Panc1 (cell line): ENCODE measurements at places on chromosomes 12 and 14.
A peak's percentile ranks its signal among the peaks of the same experiment; 100 is the strongest.

GRCh38 chr12:6606331-6607131 is 648 bp downstream of the CHD4 start:
- no peak for DNase-seq

GRCh38 chr12:45670346-45671065 is 59.0 kb upstream of the ARID2 start:
- DNase-seq, result no peak

- DNase-seq, result no peak
Measured at GRCh38 chr12:48972213-48972951, 847 bp upstream of the WNT10B start.

DNA sequence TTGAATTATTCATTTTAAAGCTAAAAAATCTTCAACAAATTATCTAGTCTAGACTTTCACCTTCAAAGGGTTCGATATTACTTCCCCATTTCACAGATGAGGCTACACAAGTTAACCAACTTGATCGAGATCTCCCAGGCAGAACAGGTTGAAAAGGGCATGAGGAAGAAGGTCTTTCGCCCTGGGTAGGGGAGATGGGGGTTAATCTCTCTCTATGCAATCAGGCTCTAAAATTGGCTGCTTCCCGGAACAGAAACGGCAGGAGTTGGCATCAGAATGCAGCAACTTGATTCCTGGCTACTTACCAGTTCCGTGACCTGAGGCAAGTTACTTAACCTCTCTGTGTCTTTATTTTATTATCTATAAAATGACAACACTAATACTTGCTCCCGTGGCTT is 2.4 kb upstream of the CISTR start:
- no peak for DNase-seq

DNA sequence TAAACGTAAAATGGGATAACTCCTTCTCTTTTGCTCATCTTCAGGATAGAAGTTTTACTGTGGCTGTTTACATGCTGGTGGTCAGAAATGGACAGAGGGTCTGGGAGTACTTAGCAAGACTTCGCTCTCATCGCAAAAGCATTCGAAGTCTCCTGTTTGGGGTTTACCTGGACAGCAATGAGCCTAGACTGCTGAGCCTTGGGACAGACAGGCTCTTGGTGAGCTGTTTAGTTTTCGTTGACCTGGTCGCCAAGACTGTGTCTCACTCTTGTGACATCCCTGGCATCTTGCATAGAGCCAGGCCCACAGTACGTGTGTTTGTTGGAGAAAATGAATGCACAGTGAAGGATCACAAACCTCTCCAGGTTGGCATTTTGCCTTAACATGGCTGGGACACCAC is 42.1 kb downstream of the CFAP251 start:
- no peak for DNase-seq

- DNase-seq, result no peak
Measured at GRCh38 chr12:19801941-19802340, 362.6 kb downstream of the AEBP2 start.

GRCh38 chr12:1634590-1635191 is 5.7 kb downstream of the WNT5B start:
- peak; percentile 15 for DNase-seq

- no peak for DNase-seq
Measured at GRCh38 chr14:74975059-74975810, 19.8 kb upstream of the PGF start.

DNA sequence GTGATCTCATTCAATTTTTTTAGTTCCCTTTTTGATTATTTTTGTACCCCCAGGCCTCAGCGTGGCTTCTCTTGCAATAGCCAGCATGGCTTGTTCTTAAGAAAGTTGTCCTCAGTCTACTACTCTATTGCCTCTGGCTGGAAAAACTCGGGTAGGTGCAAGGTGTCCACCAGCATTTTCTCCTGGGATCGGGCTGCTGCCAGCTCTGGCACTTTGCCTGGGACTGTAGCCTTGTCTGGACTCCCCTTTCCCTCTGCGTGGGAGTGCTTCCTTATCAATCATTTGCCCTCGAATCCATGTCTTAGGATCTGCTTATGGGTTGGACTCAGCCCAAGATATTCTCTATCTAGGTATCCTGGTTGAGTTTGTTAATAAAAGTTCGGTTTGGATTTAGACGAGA is 773.4 kb downstream of the DIO2 start:
- DNase-seq, result no peak

DNA sequence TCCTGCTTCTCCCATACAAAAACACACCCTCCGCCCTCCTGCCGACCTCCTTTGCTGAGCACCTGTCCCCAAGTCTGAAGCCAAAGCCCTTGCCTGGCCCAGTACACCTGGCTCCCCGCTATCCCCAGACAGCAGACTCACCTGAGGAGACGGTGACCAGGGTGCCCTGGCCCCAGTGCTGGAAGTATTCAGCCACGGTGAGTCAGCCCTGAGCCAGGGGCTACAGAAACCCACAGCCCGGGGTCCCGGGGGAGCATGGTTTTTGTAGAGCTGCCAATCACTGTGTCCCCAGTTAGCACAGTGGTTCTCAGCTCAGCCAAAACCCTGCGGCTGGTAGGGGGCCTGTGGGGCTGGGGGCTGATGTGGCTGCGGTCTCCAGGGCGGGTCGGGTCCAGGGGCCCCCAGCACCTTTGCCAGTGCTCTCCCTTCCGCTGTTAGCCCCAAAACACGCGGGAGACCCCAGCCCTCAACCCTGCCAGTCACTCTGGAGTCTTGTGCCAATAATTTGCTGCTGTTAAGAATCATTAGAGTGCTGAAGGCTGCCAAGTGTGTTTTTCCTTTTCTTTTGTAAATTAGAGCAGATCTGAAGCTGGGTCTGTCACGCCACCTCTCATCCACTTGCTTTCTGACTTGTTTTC is 339.0 kb downstream of the TMEM121 start:
- DNase-seq, result no peak

DNA sequence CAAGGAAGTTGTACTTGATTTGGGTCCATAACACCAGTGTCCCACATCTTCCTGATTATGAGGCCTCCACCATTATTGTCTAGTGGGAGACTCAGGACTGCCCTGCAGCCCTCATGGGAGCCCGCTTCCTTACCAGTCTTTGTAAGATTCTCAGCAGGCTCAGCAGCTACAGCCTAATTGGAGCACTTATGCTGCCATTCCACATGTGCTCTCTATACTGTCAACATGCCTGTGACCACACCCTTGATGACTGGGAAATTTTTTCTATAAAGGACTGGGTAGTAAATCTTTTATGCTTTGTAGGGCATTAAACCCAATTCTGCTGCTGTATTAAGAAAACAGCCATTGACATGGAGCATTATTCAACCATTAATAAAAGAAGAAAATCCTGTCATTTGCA is 145.5 kb upstream of the IGF1 start:
- DNase-seq, result no peak

DNA sequence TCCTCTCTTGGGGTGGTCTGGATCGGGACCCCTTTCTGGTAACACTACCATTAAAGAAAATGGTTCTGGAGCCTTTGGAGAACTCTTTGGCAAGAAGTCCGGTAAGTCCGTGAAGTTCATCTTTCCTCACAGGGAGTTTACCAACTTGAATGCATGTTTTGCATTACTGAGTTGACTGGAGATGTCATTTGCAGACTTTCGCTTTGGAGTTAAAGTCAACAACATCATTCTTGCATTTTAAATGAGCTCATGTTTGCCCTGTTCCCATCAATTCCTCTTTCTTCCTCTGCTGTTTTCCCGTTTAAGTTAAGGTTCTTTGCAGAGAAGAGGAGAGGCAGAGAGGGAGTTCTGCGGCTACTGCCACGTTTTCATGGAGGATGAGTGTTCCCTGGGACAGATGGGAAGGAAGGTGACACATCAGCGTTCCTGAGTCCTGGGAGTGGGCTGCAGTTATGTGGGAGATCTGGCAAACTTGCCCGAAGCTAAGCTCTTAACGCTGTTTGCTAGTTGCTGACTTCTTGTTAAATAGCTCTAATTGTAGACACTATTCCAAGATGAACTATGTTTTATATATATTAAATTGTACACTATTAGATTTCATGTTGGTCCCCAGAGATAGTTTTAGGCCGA is 18.8 kb upstream of the PRICKLE1 start:
- no peak for DNase-seq

GRCh38 chr14:84465880-84466279 is 1064.1 kb upstream of the FLRT2 start:
- no peak for DNase-seq

DNA sequence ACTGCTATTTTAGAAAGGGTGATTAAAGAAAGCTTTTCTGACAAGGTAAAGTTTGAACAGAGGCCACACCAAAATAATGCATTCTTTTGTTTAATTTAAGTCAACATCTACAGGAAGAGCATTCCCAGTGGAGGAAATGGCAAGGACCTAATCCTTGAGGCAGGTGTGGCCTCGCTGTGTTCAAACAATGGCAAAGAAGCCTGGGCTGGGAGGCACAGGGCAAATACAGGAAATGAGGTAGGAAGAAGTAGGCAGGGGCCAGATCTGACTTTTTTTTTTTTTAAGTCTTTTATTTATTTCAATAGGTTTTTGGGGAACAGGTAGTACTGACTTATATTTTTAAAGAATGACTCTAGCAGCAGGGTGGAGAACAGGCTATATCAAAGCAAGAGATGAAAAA is 53.5 kb downstream of the ARMH4 start:
- DNase-seq, result no peak

GRCh38 chr12:57456145-57456700 is 1.1 kb downstream of the INHBE start:
- DNase-seq, result no peak

GRCh38 chr12:8154526-8154925 is 2.3 kb upstream of the ZNF705A start:
- DNase-seq, result no peak

DNA sequence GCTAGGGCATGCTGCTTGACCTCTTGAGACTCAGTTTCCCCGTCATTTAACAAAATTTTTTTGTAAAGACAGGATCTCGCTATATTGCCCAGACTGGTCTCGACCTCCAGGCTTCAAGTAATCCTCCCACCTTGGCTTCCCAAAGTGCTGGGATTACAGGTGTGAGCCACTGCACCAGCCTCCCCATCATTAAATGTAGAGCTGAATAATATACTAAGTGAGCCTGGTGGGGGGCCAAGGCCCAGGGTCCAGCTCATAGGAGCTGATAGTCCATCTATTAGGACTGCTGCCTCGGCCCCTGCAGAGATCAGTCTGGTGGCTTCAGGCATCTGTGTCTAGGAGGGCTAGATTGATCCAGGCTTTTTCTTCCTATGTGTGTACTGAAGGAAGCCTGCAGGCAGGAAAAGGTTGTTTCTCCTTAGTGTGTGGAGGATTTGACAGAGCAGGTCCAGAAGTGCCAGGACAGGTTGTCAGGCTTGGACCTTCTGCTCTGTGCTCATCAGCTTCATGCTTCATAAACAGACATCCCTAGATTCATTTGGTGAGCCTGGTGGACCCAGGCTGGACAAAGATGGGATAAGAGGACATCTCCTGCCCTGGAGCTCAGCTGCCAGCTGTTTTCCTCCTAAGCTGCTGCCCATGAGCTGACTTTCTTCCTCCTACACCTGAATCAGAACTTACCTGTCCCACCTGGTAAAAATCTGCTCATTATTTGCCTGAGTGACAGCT is 135.4 kb downstream of the ZFP36L1 start:
- no peak for DNase-seq

- no peak for DNase-seq
Measured at GRCh38 chr12:97921979-97922722, 459.5 kb downstream of the RMST start.

GRCh38 chr12:3173008-3173553 is 95.9 kb downstream of the TSPAN9 start:
- DNase-seq, result no peak

DNA sequence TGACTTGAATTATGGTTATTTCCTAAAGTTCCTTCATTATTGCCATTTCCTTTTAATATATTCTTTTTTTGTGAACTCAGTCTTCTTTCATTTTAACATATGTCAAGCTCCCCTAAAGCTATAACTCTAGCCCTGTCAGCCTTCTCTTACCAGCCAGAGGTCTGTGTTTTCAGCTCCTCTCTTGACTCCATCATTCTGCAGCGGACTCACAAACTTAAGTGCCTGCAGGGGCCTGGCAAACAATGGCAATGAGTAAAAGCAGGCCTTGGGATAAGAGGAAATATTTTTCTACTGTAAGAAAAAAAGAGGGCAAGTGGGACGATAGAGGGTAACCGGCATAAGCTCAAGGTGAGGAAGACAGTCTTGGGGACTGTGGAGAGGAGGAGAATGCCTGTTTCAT is 424.5 kb upstream of the RGS6 start:
- DNase-seq, result no peak

- DNase-seq, result no peak
Measured at GRCh38 chr14:61573321-61573720, 122.0 kb upstream of the HIF1A start.

DNA sequence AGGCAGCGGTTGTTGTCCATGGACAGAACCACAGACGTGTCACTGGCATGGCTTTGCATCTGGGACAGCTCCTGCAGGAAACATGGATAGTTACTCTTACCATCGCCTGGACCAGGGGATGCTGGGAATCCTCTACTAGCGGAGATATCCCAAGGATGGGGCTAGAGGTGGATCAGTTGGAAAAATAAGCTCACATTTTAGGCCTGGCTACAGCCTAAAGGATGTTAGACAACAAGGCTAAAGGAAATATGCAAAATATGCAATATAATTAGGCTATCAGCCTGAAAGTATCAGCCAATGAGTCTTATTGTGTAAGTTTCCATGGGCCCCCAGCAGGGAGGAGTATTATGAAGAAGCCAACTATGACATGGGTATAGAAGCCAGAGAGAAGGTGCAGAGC is 5.0 kb downstream of the KRT76 start:
- no peak for DNase-seq

GRCh38 chr12:91074851-91075250 is 17.0 kb upstream of the KERA start:
- no peak for DNase-seq

DNA sequence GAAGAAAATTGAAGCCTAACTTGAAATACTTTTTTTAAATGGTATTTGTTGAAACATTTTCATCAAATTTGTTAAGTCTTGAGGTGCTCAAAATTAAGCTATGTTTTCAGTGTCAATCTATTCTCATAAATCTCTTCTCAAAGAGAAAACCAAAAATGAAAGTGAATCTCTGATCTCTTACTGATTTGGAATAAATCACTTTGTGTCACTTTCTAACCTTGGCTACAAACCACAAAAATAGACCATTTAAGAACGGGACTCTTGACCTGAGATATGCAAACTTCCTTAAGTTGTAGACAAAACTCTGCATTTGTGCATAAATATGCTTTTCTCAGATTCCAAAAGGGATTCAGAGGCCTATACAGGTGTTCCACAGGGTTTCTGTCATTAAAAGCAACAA is 192.9 kb downstream of the SEC23A start:
- no peak for DNase-seq

DNA sequence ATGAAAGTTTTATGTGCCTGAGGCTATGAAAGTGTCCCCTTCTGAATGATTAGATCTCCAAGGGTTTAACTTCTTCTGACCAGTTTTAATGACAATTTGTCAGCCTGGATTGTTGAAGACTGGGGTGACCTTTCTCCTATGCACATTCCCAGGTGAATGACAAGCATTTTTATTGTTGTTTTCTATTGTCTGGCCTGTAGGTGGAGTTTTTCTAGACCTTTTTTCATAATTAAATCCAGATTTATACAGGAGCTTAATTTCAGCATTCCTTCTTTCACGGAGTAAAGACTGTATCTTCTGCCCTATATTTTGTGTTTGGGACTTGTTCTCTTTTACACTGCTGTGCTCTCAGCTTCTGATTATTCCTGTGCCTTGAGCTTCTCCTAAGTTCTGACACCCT is 125.0 kb upstream of the FAR2 start:
- DNase-seq, result no peak
